ENCODE measurements at places on chromosomes 1 and 21.

GRCh38 chr1:53400761-53401674 is 58.2 kb upstream of the DMRTB1 start:
- DNase-seq = no peak

DNA sequence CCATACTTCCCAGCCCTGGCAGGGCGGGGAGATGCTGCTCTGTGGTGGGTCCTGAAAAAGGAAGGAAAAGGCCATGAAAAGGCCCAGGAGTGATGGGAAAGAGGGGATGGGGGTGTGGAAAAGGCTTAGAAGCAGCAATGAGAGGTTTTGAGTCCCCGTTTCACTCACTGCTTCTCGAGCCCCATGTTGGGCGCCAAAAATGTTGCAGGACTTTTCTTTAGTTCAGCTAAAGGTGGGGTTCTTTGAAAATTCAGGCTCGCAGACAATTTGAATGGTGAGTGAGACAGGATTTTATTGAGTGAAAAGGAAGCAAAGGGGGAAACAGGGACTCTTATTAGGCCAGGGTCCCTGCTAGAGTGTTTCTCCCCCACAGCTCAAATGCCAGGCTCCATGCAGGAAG is 93.1 kb downstream of the MRPS6 start:
- DNase-seq = no peak

DNA sequence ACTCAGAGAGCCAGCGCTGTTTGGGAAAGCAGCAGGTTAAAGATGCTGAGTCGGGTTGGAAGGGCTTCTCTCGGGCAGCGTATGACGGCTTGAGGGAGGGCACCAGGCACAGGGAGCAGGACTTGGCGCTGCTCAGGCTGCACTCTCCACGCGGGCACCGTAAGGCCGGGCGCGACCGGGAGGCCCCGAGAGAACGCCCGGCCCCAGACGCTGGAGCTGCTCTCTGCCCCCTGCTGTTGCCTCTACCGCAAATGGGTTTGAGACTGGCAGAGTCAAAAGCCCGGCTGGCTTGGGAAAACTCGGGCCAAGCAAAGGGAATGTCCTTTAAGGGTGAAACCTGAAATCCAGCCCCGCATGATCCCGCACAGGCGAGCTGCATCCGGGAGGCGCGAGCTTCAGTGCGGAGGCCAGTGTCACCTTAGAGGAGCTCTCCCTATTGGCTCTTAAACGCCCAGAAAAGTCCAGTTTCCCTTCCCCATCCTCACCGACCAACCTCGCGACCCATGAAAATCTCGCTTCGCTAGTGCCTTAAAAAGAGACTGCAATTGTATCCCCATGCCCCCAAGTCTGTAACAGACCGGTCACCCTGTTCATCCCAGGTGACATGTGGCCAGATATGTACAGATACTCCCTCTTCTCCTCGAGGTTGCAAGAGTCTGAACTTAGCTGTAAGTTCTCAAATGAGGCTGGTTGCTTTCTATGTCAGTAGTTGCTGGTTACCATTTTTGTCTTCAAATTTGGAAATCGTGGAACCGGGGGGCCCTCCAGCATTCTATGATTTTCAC is 1.1 kb downstream of the PRRX1 start:
- DNase-seq = no peak

DNA sequence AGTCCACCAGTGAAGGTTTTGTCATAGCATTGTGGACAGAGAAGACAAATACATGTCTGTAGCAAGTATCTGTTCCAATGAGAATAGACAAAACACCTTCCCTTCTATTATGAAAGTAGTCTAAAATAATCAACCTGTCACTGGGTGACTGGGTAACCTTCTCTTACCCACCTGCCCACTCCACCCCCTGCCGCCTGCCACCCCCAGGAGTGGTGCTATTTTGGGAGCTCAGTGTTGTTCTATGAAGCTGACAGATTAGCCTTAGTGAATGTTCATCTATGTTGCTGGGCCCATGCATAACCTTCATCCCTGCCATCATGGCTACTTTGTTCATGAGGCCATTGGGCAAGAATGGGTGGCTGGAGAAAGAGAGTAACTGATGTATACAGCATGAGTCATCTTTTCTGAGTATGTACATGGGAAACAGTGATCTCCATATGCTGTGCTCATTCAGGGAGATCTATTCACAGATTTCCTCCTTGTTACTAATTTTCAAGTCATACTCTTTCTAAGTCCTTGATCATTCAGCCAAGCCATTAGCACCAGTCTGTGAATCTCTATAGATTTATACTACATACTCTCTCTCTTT is 24.8 kb downstream of the MARK1 start:
- DNase-seq = no peak

DNA sequence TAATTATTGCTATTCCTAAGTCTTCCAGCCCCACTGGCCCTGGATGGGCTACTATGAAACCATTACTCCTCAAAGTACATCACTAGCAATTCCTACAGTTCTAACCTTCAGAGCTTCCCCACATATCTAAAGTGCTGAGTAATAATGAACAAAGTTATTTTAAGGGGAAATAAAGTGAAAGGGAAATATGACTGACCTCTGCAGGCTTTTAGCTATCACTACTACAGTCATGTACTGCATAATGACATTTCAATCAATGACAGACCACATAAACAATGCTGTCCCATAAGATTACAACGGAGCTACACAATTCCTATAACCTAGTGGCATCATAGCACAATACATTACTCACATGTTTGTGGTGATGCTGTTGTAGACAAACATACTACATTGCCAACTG is 32.5 kb upstream of the ASPM start:
- DNase-seq = no peak

DNA sequence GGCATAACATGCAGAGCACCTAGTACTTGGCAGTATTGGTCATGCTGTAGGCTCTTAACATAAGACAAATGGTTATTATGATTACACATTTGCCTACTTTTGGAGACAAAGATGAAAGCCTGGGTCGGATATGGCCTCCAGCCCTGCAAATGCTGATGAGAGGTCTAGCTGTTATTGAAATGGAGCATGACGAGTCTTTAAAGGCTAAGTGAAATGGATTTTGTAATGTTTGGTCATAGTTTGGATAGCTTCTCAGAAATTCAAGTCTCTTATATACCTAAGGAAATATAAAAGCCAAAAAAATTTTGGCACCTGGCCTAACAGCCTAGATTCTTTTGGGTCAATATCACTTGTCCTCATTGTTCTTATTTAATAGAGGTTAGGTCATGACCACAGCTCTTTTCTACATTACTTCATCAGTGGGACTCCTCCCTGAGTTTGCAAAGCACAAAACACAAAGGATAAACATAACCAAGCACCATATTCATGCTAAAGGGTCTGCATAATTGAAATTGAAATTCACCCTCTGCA is 69.2 kb upstream of the WLS start:
- DNase-seq = no peak

DNA sequence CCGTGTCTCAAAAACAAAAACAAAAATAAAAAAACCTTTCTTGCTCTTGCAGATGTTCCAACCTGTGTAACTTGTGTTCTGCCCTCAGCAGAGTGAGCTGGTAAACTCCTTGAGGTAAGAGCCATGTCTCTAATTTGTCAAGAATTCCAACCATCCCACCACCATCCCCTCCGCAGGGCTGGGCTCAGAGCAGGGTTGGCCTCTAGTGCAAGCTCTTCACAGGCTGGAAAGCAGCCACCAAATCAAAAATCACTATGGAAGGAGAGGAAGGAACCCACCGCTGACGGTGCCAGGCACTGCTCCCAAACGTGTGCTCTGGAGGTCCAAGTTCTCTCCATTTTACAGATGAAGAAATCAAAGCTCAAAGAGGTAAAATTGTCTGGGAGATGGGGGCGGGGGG is 9.4 kb downstream of the PLEKHA6 start:
- no peak for DNase-seq

DNA sequence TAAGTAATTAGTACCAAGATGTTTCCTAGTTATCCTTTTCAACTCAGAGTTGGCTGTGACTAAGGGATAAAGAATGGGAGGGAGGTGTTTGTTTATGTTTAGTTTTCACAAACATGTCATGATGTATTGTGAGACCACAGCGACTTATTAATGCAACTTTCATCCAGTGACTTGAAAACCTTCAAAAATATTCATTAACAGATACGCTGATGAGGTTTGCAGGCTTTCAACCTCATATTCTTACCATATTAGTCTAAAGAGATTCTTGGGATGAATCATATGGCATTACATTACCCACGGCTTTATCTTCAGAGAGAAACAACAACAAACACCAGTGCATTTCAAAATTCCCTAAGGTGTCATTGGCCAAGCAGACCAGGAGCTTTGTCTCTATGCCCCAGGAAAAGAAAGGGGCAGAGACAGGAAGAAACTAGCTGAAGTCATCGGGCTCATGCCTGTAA is 36.4 kb downstream of the PALMD start:
- no peak for DNase-seq

GRCh38 chr1:180610556-180611015 is 21.2 kb upstream of the XPR1 start:
- DNase-seq = no peak

GRCh38 chr1:119946724-119947123 is 50.4 kb upstream of the ADAM30 start:
- DNase-seq = no peak

GRCh38 chr21:25791319-25791718 is 56.5 kb downstream of the GABPA start:
- no peak for DNase-seq

DNA sequence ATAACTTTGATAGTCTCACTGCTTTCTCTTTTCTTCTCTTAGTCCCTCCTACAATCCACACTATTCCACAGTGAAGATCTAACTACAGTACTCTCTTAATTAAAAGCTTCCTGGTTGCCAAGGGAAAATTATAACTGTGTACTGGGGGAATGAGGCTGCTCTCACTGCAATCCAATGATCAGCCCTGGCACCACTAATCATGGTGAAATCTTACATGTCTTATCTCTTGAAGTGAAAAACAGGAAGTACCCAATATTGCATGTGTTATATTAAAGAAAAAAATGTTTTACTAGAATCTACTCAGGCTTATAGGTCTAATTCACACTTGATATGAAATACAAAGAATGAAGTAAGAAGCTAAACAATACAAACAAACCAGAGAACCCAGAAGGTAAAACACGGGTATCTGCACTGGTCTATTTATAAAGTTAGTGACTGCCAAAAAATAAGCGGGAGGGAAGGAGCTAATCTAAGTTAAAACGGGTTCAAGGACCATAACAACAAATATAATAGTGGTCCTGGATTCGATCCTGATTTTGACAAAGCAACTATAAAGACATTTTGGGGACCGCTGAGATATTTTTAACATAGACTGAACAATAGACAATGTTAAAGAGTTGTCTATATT is 57.5 kb downstream of the RGS2 start:
- no peak for DNase-seq

- DNase-seq = no peak
These were observed 8.8 kb downstream of the RAB7B start for GRCh38 chr1:205994346-205994745.
